ENCODE measurements at places on chromosomes 4 and X. TPM values are rescaled to one million over a fixed set of nuclear protein-coding genes. Genes with fewer than 3 reads are reported as not detected.

SEC24B gene
- 13.0 TPM for total RNA-seq

NDNF gene
- total RNA-seq: under 0.01 TPM

IRS4 gene
- not detected for total RNA-seq

COL4A6 gene
- total RNA-seq: 20.8 TPM

COL25A1 gene
- not detected for total RNA-seq

GPRIN3 gene
- total RNA-seq: not detected

PNMA3 gene
- not detected for total RNA-seq

SGMS2 gene
- total RNA-seq: 126 TPM

PNCK gene
- 2.5 TPM for total RNA-seq

TCEAL9 gene
- 61.9 TPM for total RNA-seq

TRIM60 gene
- total RNA-seq: not detected

PAGE1 gene
- total RNA-seq: not detected

FAM47C gene
- not detected for total RNA-seq

PWWP3B gene
- total RNA-seq: 0.43 TPM

CCKAR gene
- total RNA-seq: not detected

PROM1 gene
- 0.34 TPM for total RNA-seq

UBQLN2 gene
- total RNA-seq: 10.3 TPM

CENPVL1 gene
- total RNA-seq: not detected

SPIN3 gene
- total RNA-seq: 8.5 TPM

CENPC gene
- 10.8 TPM for total RNA-seq

GAGE2A gene
- not detected for total RNA-seq

CLIC2 gene
- 0.14 TPM for total RNA-seq

GPAT3 gene
- total RNA-seq: 8.9 TPM

AKAP14 gene
- not detected for total RNA-seq

IGFBP7 gene
- 170 TPM for total RNA-seq

TLR8 gene
- total RNA-seq: not detected

TMPRSS11F gene
- total RNA-seq: 8.7 TPM

CCNQ gene
- total RNA-seq: 23.2 TPM

NIPAL1 gene
- total RNA-seq: 14.1 TPM

TAF1 gene
- 64.4 TPM for total RNA-seq

TMEM150C gene
- under 0.01 TPM for total RNA-seq

FAM184B gene
- not detected for total RNA-seq

SPP1 gene
- not detected for total RNA-seq

RASL11B gene
- total RNA-seq: 2.6 TPM

TNIP3 gene
- total RNA-seq: not detected

MOB1B gene
- 12.6 TPM for total RNA-seq

CT45A2 gene
- total RNA-seq: not detected

CHM gene
- total RNA-seq: 25.0 TPM

FRMD7 gene
- not detected for total RNA-seq

DRD5 gene
- total RNA-seq: not detected

PABPC5 gene
- not detected for total RNA-seq

OCRL gene
- 27.0 TPM for total RNA-seq

PRSS12 gene
- 31.1 TPM for total RNA-seq

RPL10 gene
- total RNA-seq: 2,409 TPM

WNK3 gene
- total RNA-seq: 0.68 TPM

GPR82 gene
- total RNA-seq: not detected

MAGED4 gene
- 0.57 TPM for total RNA-seq

HPSE gene
- total RNA-seq: 0.43 TPM

TCEAL1 gene
- 12.0 TPM for total RNA-seq

NR3C2 gene
- total RNA-seq: 0.34 TPM

All from nasal cavity respiratory epithelium epithelial cell of viscerocranial mucosa (primary cell).